ENCODE measurements at places on chromosomes 2 and 18.

- DNase-seq: no peak
- H3K27me3 ChIP-seq: no peaks in the 10 kb centered on the region
- H3K4me3 ChIP-seq: no peak overlapping the region
- H3K4me1 ChIP-seq: no peaks in the 10 kb centered on the region
Observed at GRCh38 chr2:235373171-235373570, 120.7 kb upstream of the AGAP1 start.

GRCh38 chr2:165833156-165833555, 39.1 kb upstream of the GALNT3 start:
- H3K27me3 ChIP-seq: no peaks in the 10 kb centered on the region
- DNase-seq: no peak
- H3K4me3 ChIP-seq: no peak overlapping the region
- H3K27ac ChIP-seq: no peak overlapping the region

DNA sequence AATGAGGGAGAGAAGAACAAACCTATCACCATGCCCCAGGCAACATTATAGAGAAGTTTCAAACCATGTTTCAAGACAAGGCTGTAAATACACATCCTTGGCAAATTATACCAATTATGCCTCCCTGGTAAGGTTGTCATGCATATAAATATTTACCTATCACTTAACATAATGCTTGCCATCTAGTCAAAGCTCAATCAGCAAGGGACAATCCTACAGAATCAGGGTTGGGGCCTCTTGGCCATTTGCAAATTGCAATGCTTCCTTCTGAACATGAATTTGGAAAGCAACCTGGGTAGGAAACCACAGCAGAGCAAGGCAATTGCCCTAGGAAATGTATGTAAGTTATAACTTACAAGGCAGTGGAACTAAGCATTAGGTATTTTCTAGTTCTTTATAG, 907.2 kb upstream of the CDH2 start:
- H3K27me3 ChIP-seq: no peaks in the 10 kb centered on the region
- H3K4me3 ChIP-seq: no peak overlapping the region
- H3K4me1 ChIP-seq: no peaks in the 10 kb centered on the region
- DNase-seq: no peak
- H3K27ac ChIP-seq: no peak overlapping the region

DNA sequence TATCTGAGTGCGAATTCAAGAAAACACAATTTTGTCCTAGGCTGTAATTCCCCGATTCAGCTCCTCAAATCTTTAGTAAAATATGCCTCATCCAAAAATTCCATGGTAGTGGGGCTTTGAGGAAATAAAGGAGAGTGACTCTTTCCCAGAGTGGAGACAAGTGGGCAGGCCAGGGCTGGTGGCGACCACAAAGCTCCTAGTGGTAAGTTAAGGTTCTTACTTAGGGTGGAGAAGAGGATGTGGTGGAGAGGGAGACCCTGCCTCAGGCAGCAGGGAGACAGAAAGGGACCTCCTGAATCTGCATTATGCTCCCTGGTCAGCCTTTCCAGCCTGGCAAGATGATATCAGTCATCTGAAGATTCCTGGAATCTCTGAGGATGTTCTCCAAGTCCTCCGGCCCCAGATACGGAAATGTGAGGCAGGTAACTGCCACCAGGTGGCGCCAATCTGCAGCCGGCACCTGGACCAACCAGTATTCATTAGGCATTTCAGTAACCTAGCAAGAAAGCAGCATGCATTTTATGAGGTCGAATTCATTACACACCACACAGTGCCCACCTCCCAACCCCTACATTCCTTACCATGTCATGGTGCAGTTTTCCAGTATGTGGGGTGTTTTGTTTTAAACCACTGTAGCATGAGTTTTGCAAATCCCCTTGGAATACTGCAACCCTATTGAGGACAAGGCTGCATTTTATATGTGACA, 106.4 kb downstream of the POLE4 start:
- DNase-seq: peak; percentile 43
- no peaks in the 10 kb centered on the region for H3K36me3 ChIP-seq

DNA sequence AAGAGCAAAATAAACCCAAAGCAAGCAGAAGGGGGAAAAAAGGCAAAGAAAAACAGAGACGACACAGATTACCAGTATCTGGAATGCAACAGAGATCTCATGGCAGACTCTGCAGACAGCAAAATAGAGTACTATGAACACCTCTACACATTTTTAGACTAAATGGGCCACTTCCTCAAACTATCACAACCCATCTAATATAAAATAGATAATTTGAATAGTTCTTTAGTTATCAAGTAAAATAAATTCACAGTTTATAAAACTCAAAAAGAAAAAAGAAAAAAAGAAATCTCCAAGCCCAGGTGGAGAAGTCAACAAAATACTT, 16.6 kb downstream of the SESTD1 start:
- H3K4me1 ChIP-seq: no peaks in the 10 kb centered on the region
- H3K27me3 ChIP-seq: no peaks in the 10 kb centered on the region
- H3K4me3 ChIP-seq: no peak overlapping the region
- H3K36me3 ChIP-seq: no peaks in the 10 kb centered on the region

DNA sequence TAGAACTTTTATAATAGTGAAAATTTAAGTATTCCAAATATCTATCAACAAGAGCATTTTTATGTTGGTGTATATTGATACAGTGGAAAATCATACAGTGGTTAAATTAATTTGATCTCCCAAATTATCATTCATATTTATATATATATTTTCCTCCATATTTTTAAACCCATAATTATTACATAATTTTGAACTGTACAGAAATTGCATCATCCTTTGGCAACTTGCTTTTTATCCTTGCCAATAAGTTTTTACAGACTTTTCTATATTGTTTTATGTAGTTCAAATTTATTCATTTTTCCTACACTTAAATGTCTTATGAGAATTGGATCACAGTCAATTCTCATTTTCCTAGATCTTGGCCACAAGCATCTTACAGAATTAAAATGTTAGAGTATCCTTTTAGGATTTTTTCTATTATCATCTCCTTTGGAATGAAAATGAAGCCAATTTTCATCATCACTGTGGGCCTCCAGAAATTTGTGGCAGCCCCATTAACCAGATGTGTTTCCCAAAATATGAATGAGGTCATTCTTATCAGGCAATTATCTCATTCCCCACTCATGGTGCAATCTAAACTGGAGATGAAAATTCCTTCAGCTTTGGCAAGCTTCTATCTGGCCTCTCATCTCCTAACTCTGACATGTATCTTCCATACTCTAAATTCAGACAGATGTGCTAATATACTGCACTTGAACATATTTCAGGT, 94.2 kb upstream of the DLGAP1 start:
- no peaks in the 10 kb centered on the region for H3K36me3 ChIP-seq
- H3K27me3 ChIP-seq: no peaks in the 10 kb centered on the region
- H3K27ac ChIP-seq: no peak overlapping the region
- H3K4me3 ChIP-seq: no peak overlapping the region

GRCh38 chr18:36709315-36709714, 119.5 kb downstream of the TPGS2 start:
- no peaks in the 10 kb centered on the region for H3K27me3 ChIP-seq
- no peak for DNase-seq
- H3K27ac ChIP-seq: no peak overlapping the region
- H3K36me3 ChIP-seq: no peaks in the 10 kb centered on the region
- no peaks in the 10 kb centered on the region for H3K4me1 ChIP-seq
- H3K4me3 ChIP-seq: no peak overlapping the region

- H3K27me3 ChIP-seq: no peaks in the 10 kb centered on the region
- H3K27ac ChIP-seq: no peak overlapping the region
- peaks cover 21% of the 10 kb centered on the region for H3K36me3 ChIP-seq
- H3K4me1 ChIP-seq: no peaks in the 10 kb centered on the region
- DNase-seq: no peak
- H3K4me3 ChIP-seq: no peak overlapping the region
Observed at GRCh38 chr2:223877721-223878410, 40.5 kb upstream of the AP1S3 start.

- no peak overlapping the region for H3K4me3 ChIP-seq
- no peak overlapping the region for H3K27ac ChIP-seq
- no peak for DNase-seq
- no peaks in the 10 kb centered on the region for H3K36me3 ChIP-seq
- H3K27me3 ChIP-seq: no peaks in the 10 kb centered on the region
Observed at GRCh38 chr2:172843266-172843582, 107.6 kb downstream of the RAPGEF4 start.

DNA sequence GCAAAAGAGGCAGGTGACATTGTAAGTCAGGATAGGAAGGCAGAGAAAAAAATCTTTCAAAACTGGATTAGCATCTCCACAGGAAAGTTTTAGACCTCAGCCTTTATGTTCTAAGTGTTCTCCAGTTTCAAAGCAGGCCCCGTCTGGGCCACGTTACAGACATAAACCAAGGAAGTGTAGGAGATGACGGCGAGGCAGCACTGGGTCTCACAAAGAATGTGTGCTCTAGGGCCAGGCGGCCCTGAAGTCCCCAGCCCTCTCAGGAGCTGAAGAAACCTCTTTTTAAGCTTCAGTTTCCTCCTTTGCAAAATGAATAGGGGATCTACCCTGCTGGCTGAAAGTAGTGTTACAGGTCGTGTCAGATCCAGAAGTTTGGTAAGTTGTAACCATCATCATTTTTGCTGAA, 81.7 kb downstream of the SPRED2 start:
- DNase-seq: no peak
- H3K4me3 ChIP-seq: no peak overlapping the region
- H3K27me3 ChIP-seq: no peaks in the 10 kb centered on the region
- no peak overlapping the region for H3K27ac ChIP-seq
- H3K4me1 ChIP-seq: peaks cover 28% of the 10 kb centered on the region

GRCh38 chr18:22556222-22557167, 138.8 kb upstream of the CTAGE1 start:
- DNase-seq: peak; percentile 20
- no peak overlapping the region for H3K27ac ChIP-seq
- no peak overlapping the region for H3K4me3 ChIP-seq
- no peaks in the 10 kb centered on the region for H3K27me3 ChIP-seq

GRCh38 chr2:112021290-112021689, 33.8 kb upstream of the TMEM87B start:
- DNase-seq: peak; percentile 74
- no peak overlapping the region for H3K27ac ChIP-seq
- H3K36me3 ChIP-seq: peaks cover 21% of the 10 kb centered on the region
- H3K4me3 ChIP-seq: no peak overlapping the region
- no peaks in the 10 kb centered on the region for H3K27me3 ChIP-seq
- H3K4me1 ChIP-seq: no peaks in the 10 kb centered on the region

DNA sequence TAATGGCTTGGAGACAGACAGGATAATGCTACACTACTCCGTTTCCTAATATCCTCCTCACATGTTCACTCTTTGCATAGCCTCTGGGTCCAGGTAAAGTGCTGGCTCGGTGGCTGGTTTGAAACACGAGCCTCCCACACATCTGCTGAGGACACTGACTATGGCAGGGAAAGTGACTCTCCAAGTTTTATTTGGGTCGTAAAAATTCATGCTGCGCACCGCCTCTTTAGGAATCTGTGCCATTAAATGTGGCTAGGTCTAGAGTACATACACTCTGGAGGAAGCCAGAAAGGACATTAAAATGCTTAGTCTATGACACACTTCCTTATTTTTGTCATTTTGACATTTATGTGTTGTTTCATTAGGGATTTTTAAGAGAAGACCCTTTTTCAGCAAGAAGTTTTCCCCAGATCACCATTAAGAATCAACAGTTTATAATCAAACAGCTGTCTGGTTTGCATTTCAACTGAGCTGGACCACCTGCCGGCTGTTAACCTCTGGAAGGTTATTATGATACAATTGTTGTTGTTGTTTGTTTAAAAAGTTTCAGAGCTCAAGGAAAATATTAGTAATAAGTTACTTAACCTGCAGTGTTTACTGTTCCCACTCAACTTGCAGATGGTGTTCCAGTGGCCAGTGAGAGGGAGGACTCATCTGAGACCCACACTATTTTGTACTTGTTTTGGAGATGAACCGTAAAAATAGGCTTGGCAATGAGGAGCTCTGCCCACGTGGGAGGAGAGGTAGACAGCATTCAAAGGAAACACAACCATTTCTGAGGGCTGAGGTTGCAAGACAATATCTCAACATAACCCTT, 443.3 kb upstream of the MEIS1 start:
- H3K4me1 ChIP-seq: no peaks in the 10 kb centered on the region
- H3K36me3 ChIP-seq: no peaks in the 10 kb centered on the region
- no peak overlapping the region for H3K4me3 ChIP-seq
- H3K27me3 ChIP-seq: no peaks in the 10 kb centered on the region
- DNase-seq: no peak

- no peak for DNase-seq
- H3K4me1 ChIP-seq: no peaks in the 10 kb centered on the region
- no peak overlapping the region for H3K4me3 ChIP-seq
- no peaks in the 10 kb centered on the region for H3K27me3 ChIP-seq
- no peaks in the 10 kb centered on the region for H3K36me3 ChIP-seq
Observed at GRCh38 chr2:22454826-22455485, 930.0 kb upstream of the KLHL29 start.

GRCh38 chr18:58257461-58257860, 213.4 kb downstream of the NEDD4L start:
- H3K36me3 ChIP-seq: peaks cover 3% of the 10 kb centered on the region
- H3K4me1 ChIP-seq: no peaks in the 10 kb centered on the region
- H3K4me3 ChIP-seq: no peak overlapping the region
- no peak overlapping the region for H3K27ac ChIP-seq

- no peak overlapping the region for H3K27ac ChIP-seq
- H3K4me3 ChIP-seq: no peak overlapping the region
- DNase-seq: no peak
- H3K36me3 ChIP-seq: no peaks in the 10 kb centered on the region
- H3K27me3 ChIP-seq: no peaks in the 10 kb centered on the region
Observed at GRCh38 chr2:217625557-217626169, 377.1 kb downstream of the TNS1 start.

- no peaks in the 10 kb centered on the region for H3K27me3 ChIP-seq
- H3K36me3 ChIP-seq: no peaks in the 10 kb centered on the region
- no peak for DNase-seq
- peak overlapping the region; percentile 40 for H3K4me3 ChIP-seq
Observed at GRCh38 chr2:144331674-144332355, 188.1 kb downstream of the ZEB2 start.

GRCh38 chr2:163191372-163191771, 352.8 kb upstream of the KCNH7 start:
- no peak overlapping the region for H3K27ac ChIP-seq
- H3K36me3 ChIP-seq: no peaks in the 10 kb centered on the region

GRCh38 chr2:120239488-120240287, 13.0 kb upstream of the RALB start:
- no peak overlapping the region for H3K4me3 ChIP-seq
- peaks cover 4% of the 10 kb centered on the region for H3K36me3 ChIP-seq

DNA sequence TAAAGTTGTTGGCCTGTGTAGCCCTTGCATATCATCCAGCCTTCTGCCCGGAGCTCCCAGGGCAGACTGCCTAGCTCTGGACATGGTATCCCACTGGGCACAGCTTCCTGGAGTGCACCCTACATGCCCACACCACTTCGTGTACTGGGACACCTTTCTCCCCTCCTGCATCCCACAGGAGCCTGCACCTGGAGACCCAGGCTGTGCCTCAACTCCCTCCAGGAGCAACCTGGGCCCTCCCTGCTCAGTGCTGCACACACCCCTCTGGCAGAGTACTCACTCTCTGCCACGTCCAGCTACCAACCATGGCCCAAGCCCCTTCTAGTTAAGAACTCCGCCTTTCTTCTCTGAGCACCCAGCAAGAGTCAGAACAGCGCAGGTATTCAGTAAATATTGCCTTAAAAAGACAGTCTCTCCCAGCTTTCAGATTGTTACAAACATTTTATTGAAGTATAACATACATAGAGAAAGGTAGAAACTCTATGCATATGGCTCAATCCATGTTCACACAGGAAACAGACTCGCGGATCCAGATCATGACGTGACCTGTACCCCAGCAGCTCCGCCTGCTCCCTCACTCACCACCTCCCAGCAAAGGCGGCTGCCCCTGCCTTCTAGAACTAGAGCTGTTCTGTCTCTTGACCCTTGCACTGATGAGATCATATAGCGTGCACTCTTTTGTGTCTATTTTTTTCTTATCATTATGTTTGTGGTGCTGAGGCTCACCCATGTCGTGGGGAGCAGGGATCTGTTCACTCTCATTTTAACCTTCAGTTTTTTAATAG, 98.4 kb upstream of the MYCN start:
- DNase-seq: peak; percentile 86
- no peaks in the 10 kb centered on the region for H3K36me3 ChIP-seq
- no peaks in the 10 kb centered on the region for H3K27me3 ChIP-seq
- H3K27ac ChIP-seq: no peak overlapping the region

Data from small intestine (tissue), 16 donors.